ENCODE measurements at places on chromosomes 2 and 18. TPM values are rescaled to one million over a fixed set of nuclear protein-coding genes. Genes with fewer than 3 reads are reported as not detected.

The RSAD2 gene
- 10.4 TPM for polyA plus RNA-seq

The ARPC2 gene
- 1,042 TPM for polyA plus RNA-seq

The GKN1 gene
- polyA plus RNA-seq: not detected

The LHCGR gene
- polyA plus RNA-seq: not detected

The FOXD4L1 gene
- polyA plus RNA-seq: not detected

The MOB4 gene
- polyA plus RNA-seq: 30.0 TPM

The DLX2 gene
- not detected for polyA plus RNA-seq

The IHH gene
- polyA plus RNA-seq: not detected

The CCDC74B gene
- polyA plus RNA-seq: not detected

The RPRM gene
- polyA plus RNA-seq: 0.97 TPM

The CHMP1B gene
- polyA plus RNA-seq: 44.1 TPM

The LRRC30 gene
- not detected for polyA plus RNA-seq

The AGXT gene
- not detected for polyA plus RNA-seq

The L3MBTL4 gene
- not detected for polyA plus RNA-seq

The ESPNL gene
- not detected for polyA plus RNA-seq

The ERICH2 gene
- 0.58 TPM for polyA plus RNA-seq

The ADAM17 gene
- polyA plus RNA-seq: 8.1 TPM

The FBXO48 gene
- 0.67 TPM for polyA plus RNA-seq

The RHOB gene
- polyA plus RNA-seq: 0.68 TPM

The SPDYA gene
- polyA plus RNA-seq: 0.14 TPM

The ITGA4 gene
- 256 TPM for polyA plus RNA-seq

The COLEC11 gene
- 0.30 TPM for polyA plus RNA-seq

The MATN3 gene
- polyA plus RNA-seq: not detected

The GPR35 gene
- polyA plus RNA-seq: 0.71 TPM

The HOXD8 gene
- polyA plus RNA-seq: not detected

The HJURP gene
- polyA plus RNA-seq: not detected

The ANKRD62 gene
- not detected for polyA plus RNA-seq

The ANO7 gene
- 0.13 TPM for polyA plus RNA-seq

The SH3BP4 gene
- polyA plus RNA-seq: not detected

The MOCOS gene
- polyA plus RNA-seq: not detected

The PLGLB1 gene
- polyA plus RNA-seq: 0.79 TPM

The SLC5A7 gene
- polyA plus RNA-seq: not detected

The SCN3A gene
- not detected for polyA plus RNA-seq

The AGPS gene
- polyA plus RNA-seq: 17.4 TPM

The SCN2A gene
- polyA plus RNA-seq: not detected

The OTX1 gene
- polyA plus RNA-seq: not detected

The OTOS gene
- not detected for polyA plus RNA-seq

The PSMA8 gene
- 1.7 TPM for polyA plus RNA-seq

The PAX3 gene
- not detected for polyA plus RNA-seq

The CGREF1 gene
- not detected for polyA plus RNA-seq

The ASXL3 gene
- polyA plus RNA-seq: not detected

All from CD4-positive, alpha-beta memory T cell (primary cell).